HepG2 (cell line): ENCODE measurements at places on chromosomes 7 and 10. TPM values are rescaled to one million over a fixed set of nuclear protein-coding genes. Genes with fewer than 3 reads are reported as not detected.
A peak's percentile ranks its signal among the peaks of the same experiment; 100 is the strongest.

TMEM270 gene
- not detected in 2 replicates for total RNA-seq

CRHR2 gene
- total RNA-seq = not detected in 2 replicates

MCM10 gene
- total RNA-seq = 31.3 and 41.8 TPM in 2 replicates

ANKRD30A gene
- not detected in 2 replicates for total RNA-seq

C10orf53 gene
- total RNA-seq = not detected in 2 replicates

TDRD1 gene
- not detected in 2 replicates for total RNA-seq

GLI3 gene
- total RNA-seq = not detected in 2 replicates

PDK4 gene
- total RNA-seq = not detected in 2 replicates

C10orf95 gene
- 0.07 TPM in 1 of 2 replicates, not detected in the other for total RNA-seq

- no peaks in the 10 kb centered on the region for H3K36me3 ChIP-seq
- H3K4me3 ChIP-seq = no peak overlapping the region
- 0 out of 2 replicates have a peak, but pooled peaks cover 1% of the 10 kb centered on the region for H3K27me3 ChIP-seq
- H3K27ac ChIP-seq = no peak overlapping the region
- H3K4me1 ChIP-seq = no peaks in the 10 kb centered on the region
- no peak for DNase-seq
These were observed 77.6 kb downstream of the ITGA8 start for GRCh38 chr10:15642095-15642494.

GRCh38 chr7:141788296-141788695 lies 1.7 kb upstream of the TAS2R5 start:
- H3K36me3 ChIP-seq = peaks cover 23% of the 10 kb centered on the region; the same call in 2 of the 3 replicates
- H3K27me3 ChIP-seq = no peaks in the 10 kb centered on the region
- no peak overlapping the region for H3K27ac ChIP-seq
- H3K4me1 ChIP-seq = no peaks in the 10 kb centered on the region

DNA sequence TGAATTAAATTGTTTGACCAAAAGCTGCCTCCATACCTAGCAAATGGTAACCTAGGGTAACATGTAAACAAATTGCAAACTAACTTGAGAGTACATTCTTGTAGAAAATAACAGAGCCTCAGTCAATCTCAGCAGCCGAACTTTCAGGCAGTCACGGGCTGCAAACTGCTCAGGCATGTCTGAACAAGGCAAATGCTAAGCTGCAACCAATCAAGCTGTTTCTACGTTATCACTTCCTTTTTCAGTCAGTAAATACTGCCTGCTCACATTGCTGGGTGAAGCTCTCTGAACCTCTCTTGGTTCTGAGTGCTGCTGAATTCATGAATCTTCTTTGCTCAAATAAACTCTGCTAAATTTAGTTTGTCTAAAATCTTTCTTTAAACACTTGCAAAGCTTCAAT lies 1212.4 kb downstream of the SORCS1 start:
- H3K36me3 ChIP-seq = no peaks in the 10 kb centered on the region
- no peak for DNase-seq
- H3K27me3 ChIP-seq = no peaks in the 10 kb centered on the region
- no peak overlapping the region for H3K4me3 ChIP-seq
- H3K27ac ChIP-seq = no peak overlapping the region

DNA sequence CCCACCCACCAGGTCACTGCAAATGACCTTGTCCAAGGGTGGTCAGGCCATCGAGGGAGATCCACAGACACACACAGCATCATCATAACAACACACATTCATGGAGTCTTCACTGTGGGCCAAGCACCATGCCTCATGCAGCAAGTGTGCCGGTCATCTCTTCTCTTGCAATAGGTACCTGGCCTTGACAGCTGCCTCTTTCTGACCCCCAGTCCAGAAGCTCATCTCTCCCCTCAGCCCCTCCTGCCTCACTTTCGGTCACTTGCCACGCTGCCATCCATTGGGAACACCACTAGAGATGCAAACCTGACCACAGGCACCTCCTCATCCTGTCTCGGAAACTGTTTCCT lies 75.9 kb downstream of the OAT start:
- H3K36me3 ChIP-seq = no peaks in the 10 kb centered on the region
- DNase-seq = no peak
- no peak overlapping the region for H3K4me3 ChIP-seq

GRCh38 chr7:151013733-151014497 lies 10.4 kb downstream of the ATG9B start:
- H3K27me3 ChIP-seq = peaks cover 3% of the 10 kb centered on the region; the same call in 1 of the 2 replicates
- no peak for DNase-seq
- H3K27ac ChIP-seq = no peak overlapping the region
- H3K4me1 ChIP-seq = peaks cover 68% of the 10 kb centered on the region

GRCh38 chr10:30752481-30752881 lies 122.9 kb upstream of the LYZL2 start:
- H3K27ac ChIP-seq = no peak overlapping the region
- H3K27me3 ChIP-seq = peaks cover 5% of the 10 kb centered on the region
- H3K4me3 ChIP-seq = no peak overlapping the region
- no peaks in the 10 kb centered on the region for H3K4me1 ChIP-seq
- no peak for DNase-seq

- no peaks in the 10 kb centered on the region for H3K36me3 ChIP-seq
- H3K4me3 ChIP-seq = no peak overlapping the region
- H3K4me1 ChIP-seq = peaks cover 54% of the 10 kb centered on the region
- no peaks in the 10 kb centered on the region for H3K27me3 ChIP-seq
- DNase-seq = no peak
These were observed 6.2 kb upstream of the TSPAN15 start for GRCh38 chr10:69445041-69445440.

- peak within 1 kb of the TSS; percentile 47 for H3K27ac ChIP-seq
- peaks cover 46% of the 10 kb centered on the region for H3K4me1 ChIP-seq
- H3K27me3 ChIP-seq = no peaks in the 10 kb centered on the region
- peak within 1 kb of the TSS; percentile 69 for H3K4me3 ChIP-seq
- peak; percentile 38 for DNase-seq
- H3K36me3 ChIP-seq = no peaks in the 10 kb centered on the region
These were observed at the start of gene IFIT3 for GRCh38 chr10:89327803-89328441. TSS of gene IFIT3 (plus strand) at chr10:89327997. CDS start at chr10:89328074, 77 bp downstream.

GRCh38 chr7:84524714-84525694 lies 330.4 kb upstream of the SEMA3A start:
- H3K4me1 ChIP-seq = no peaks in the 10 kb centered on the region
- H3K27ac ChIP-seq = no peak overlapping the region
- H3K27me3 ChIP-seq = no peaks in the 10 kb centered on the region
- H3K36me3 ChIP-seq = no peaks in the 10 kb centered on the region

GRCh38 chr10:59991661-59992060 lies 85.3 kb upstream of the CCDC6 start:
- DNase-seq = no peak
- H3K27ac ChIP-seq = no peak overlapping the region
- no peaks in the 10 kb centered on the region for H3K27me3 ChIP-seq
- no peaks in the 10 kb centered on the region for H3K4me1 ChIP-seq
- no peaks in the 10 kb centered on the region for H3K36me3 ChIP-seq

DNA sequence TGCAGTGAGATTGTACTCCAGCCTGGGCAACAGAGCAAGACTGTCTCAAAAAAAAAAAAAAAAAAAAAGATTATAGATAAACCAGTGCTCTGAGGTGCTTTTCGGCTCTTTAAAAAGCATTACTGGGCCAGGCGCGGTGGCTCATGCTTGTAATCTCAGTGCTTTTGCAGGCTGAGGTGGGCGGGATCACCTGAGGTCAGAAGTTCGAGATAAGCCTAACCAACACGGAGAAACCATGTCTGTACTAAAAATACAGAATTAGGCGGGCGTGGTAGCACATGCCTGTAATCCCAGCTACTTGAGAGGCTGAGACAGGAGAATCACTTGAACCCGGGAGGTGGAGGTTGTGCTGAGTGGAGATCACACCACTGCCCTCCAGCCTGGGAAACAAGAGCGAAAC lies 6.6 kb upstream of the HNRNPF start:
- no peak overlapping the region for H3K27ac ChIP-seq
- H3K4me3 ChIP-seq = no peak overlapping the region
- no peaks in the 10 kb centered on the region for H3K27me3 ChIP-seq

GRCh38 chr10:27490807-27491206 lies 13.3 kb upstream of the RAB18 start:
- no peak for DNase-seq
- no peaks in the 10 kb centered on the region for H3K27me3 ChIP-seq
- no peaks in the 10 kb centered on the region for H3K4me1 ChIP-seq
- H3K27ac ChIP-seq = no peak overlapping the region
- no peaks in the 10 kb centered on the region for H3K36me3 ChIP-seq

GRCh38 chr7:98935811-98936210 lies 57.5 kb downstream of the TRRAP start:
- H3K4me3 ChIP-seq = no peak overlapping the region
- H3K36me3 ChIP-seq = peaks cover 78% of the 10 kb centered on the region
- H3K27ac ChIP-seq = no peak overlapping the region
- no peaks in the 10 kb centered on the region for H3K27me3 ChIP-seq
- no peak for DNase-seq

- DNase-seq = no peak
- no peaks in the 10 kb centered on the region for H3K36me3 ChIP-seq
- peaks cover 9% of the 10 kb centered on the region; the same call in 1 of the 2 replicates for H3K4me1 ChIP-seq
These were observed 259.2 kb downstream of the DNAJB6 start for GRCh38 chr7:157596026-157596425.

- DNase-seq = no peak
- no peak overlapping the region for H3K27ac ChIP-seq
- H3K4me1 ChIP-seq = no peaks in the 10 kb centered on the region
- H3K36me3 ChIP-seq = no peaks in the 10 kb centered on the region
- peaks cover 26% of the 10 kb centered on the region; the same call in 2 of the 3 replicates for H3K27me3 ChIP-seq
These were observed 24.3 kb upstream of the DOCK1 start for GRCh38 chr10:126880926-126881325.

- H3K27ac ChIP-seq = no peak overlapping the region
- no peaks in the 10 kb centered on the region for H3K36me3 ChIP-seq
- no peak overlapping the region for H3K4me3 ChIP-seq
- peaks cover 1% of the 10 kb centered on the region; the same call in 1 of the 2 replicates for H3K27me3 ChIP-seq
- H3K4me1 ChIP-seq = no peaks in the 10 kb centered on the region
- no peak for DNase-seq
These were observed 106.0 kb upstream of the ZNF32 start for GRCh38 chr10:43754569-43755260.

DNA sequence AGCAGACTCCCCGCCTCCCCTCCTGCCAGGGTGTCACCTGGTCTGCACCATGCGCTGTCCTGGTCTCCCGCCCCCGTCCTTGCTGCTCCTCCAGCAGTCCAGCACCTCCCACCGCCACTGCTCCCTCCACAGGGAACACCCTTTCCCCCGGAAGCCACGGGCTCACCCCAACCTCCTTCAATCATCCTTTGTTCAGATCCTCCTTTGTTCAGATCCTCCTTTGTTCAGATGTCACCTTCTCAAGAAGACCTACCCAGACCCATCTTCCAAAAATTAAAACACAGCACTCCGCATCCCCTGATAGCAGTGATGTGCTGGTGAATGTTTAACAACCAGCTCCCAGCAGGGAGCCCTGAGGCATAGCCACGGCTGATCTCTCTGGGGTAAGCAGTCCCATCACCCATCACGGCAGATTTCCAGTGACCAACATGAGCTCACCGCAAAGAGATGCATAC lies 237.7 kb downstream of the USP6NL start:
- no peaks in the 10 kb centered on the region; the same call in 1 of the 2 replicates for H3K27me3 ChIP-seq
- DNase-seq = no peak
- no peak overlapping the region for H3K27ac ChIP-seq
